ENCODE measurements at places on chromosomes 12 and 14.

GRCh38 chr14:21204167-21205025, 48.5 kb upstream of the OR5AU1 start:
- DNase-seq, result no peak

DNA sequence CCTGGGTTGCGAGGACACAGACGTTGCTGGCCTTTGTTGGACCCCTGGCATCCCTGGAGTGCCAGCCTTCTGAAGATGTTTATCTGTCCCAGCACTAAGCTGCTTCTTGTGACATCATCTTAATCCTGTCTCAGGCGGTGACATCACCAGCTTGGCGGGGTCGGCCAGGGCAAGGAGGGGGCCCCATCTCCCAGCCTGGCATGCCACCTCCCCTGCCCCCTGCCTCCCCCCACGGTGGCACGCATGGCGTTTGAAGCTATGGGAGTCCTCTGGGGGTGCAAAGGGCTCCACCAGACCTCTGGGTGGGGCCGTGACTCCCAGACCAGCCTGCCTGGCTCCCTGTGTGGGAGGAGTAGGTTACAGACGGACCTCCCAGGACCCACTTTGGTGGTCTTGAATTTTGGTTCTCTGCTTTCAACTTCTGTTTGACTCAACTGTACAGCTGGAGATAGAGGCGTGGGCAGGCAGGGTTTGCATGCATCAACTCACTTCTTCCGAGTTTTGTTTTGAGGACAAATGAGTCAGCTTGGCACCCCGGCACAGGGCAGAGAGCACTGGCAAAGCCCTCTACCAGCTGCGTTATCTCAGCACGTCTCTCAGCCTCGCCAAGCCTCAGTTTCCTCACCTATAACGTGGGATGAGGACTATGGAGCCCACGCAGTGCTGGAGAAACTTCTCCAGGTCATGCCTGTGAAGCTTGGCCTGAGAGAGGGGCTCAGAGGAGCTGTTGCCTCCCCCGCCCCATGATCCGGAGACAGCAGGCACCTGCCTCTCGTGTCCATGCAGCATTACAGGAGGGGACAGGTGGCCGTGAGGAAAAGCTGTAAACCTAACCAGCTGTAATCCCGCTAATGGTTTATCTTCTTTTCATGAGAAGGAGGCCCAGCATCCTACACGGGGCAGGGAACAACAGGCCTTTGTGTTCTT, 38.8 kb upstream of the EML1 start:
- no peak for DNase-seq

DNA sequence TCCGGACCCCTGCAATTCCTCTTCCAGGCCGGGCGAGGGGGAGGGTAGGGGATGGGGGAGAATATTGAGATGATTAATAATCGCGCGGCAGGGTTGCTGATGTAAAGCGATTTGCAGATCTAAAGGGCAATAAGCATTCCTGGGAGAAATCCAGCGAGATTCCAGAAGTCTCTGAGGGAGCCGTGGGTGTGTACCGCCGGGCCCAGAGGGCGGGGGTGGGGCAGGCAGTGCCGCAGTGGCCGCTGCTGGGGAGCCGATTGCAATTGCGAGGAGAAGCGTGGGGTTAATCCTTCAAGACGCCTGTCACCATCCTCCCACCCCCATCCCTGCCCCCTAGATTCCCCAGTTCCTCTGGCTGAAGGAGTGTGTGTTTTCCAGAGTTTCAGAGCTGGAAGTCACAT, 16.4 kb downstream of the FOS start:
- DNase-seq, result no peak

DNA sequence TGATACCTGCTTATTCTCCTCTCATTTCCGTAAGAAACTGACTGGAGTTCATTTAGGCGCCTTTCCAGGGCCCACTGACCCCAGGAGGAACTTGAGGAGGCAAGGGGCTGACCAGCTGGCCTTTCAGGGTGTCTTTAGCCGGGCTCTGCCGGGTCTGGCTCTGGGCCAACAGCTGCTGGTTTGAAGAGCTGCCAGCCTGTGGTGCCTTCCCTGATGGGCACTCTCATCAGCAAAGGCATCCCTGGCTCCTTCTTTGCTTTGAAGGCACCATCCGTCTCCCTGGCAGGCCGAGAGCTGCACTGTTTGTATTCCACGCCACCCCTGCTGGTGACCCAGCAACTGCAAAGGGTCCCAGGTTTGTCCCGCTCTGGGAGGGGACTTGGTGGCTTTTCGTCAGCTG, 42.0 kb downstream of the IQSEC3 start:
- DNase-seq, result peak; percentile 29

GRCh38 chr12:51896236-51896635, 8.3 kb downstream of the ANKRD33 start:
- peak; percentile 31 for DNase-seq

- no peak for DNase-seq
Measured at GRCh38 chr12:30908722-30909348, 17.7 kb upstream of the TSPAN11 start.
